ENCODE measurements at places on chromosomes 2 and 18. TPM values are rescaled to one million over a fixed set of nuclear protein-coding genes. Genes with fewer than 3 reads are reported as not detected.

Gene FN1
- total RNA-seq: 96.3 TPM

Gene ERMN
- not detected for total RNA-seq

Gene CCBE1
- 72.7 TPM for total RNA-seq

DNA sequence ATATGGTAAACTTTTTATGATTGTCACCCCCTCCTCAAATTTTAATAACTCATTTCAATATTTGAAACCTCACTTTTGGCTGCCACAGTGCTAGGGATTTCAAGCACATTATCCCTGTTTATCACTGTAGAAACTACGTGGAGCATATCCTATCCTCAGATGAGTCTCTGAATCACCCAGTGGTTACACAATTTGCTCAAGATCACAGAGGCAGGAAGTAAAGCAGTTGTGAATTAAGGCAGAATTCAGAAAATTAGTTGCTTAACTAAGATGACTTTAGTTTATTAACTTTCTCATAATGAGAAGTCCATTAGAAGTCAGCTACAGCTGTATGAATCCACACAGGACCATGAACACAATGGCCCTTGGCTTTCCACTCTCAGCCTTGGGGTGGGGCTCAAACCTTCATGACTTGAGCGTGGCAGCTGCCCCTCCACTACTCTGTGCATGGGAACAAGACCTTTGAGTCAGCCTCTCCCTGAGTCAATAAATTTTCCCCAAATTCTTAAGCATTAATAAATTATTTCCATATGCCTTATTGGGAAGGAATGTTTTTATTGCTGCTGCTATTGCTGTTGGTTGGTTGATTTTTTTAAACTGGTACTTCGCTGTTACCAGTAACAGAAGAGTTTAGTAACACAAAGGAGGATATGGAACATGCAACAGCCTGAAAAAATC, 369.0 kb downstream of the CBLN2 start:
- H3K4me1 ChIP-seq: no peaks in the 10 kb centered on the region
- no peak for DNase-seq
- H3K27ac ChIP-seq: no peak overlapping the region
- no peaks in the 10 kb centered on the region for H3K27me3 ChIP-seq
- no peaks in the 10 kb centered on the region for H3K36me3 ChIP-seq

GRCh38 chr2:71190656-71191569, 36.0 kb downstream of the PAIP2B start:
- no peak overlapping the region for H3K4me3 ChIP-seq
- H3K36me3 ChIP-seq: no peaks in the 10 kb centered on the region
- no peaks in the 10 kb centered on the region for H3K4me1 ChIP-seq

DNA sequence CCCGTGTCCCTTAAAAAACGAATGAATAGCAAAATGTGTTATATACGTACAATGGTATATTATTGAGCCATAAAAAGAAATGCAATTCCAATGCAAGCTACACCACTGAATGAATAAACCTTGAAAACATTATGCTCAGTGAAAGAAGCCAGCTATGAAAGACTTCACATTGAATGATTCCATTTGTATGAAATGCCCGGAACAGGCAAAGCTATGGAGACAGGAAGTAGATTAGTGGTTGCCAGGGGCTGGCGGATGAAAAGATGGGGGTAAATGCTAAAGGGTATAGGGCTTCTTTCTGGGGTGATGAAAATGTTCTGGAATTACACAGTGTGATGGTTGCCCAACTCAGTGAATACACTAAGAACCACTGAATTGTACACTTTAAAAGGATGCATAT, 113.3 kb downstream of the NOL10 start:
- H3K4me3 ChIP-seq: no peak overlapping the region
- H3K4me1 ChIP-seq: no peaks in the 10 kb centered on the region

DNA sequence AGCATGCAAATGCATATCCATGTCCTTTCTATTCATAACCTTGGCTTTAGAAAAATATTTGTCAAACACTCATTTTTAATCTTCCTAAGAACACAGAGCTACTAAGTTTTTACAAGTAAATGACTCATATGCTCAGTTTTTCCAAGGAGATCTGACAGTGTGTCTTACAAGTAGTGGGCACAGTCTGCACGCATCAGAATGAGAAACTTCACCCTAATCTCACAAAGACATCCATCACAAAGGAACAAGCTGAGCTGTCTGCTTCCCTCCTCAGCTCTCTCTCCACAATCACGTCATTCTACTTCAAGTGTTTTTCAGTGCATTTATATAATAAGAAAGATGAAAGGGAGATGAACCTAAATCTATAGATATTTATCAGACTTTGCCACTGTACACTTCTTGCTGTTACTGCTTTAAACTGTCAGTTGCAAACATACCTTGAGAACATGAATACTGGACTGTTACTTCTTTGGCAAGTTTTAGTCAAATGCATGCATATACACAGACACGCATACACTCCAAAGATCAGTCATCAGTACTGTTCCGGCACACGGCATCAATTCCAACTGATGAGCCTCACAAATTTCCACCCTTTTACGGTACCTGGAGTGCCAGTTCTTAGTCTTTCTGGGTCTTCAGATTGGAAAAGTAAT, 75.7 kb downstream of the RBMS1 start:
- H3K4me3 ChIP-seq: no peak overlapping the region
- H3K36me3 ChIP-seq: no peaks in the 10 kb centered on the region
- DNase-seq: no peak
- H3K27me3 ChIP-seq: no peaks in the 10 kb centered on the region
- H3K4me1 ChIP-seq: peaks cover 3% of the 10 kb centered on the region

DNA sequence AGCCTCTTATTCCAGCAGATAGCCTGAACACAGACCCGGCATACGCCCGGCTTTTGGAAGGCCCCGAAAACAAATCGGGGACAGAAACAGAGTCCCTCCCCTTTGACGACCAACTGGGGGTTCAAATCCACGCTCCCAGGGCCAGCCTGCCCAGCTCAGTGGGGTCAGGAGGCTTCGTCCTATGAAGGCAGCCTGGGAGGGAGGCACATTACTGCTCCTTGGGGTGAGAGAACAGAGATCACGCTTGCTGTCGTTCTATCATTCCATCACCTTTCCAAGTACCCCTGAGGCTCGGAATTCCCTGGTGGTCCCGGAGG, 208.8 kb upstream of the SALL3 start:
- H3K36me3 ChIP-seq: no peaks in the 10 kb centered on the region
- H3K4me3 ChIP-seq: no peak overlapping the region
- no peaks in the 10 kb centered on the region for H3K27me3 ChIP-seq
- H3K4me1 ChIP-seq: no peaks in the 10 kb centered on the region

DNA sequence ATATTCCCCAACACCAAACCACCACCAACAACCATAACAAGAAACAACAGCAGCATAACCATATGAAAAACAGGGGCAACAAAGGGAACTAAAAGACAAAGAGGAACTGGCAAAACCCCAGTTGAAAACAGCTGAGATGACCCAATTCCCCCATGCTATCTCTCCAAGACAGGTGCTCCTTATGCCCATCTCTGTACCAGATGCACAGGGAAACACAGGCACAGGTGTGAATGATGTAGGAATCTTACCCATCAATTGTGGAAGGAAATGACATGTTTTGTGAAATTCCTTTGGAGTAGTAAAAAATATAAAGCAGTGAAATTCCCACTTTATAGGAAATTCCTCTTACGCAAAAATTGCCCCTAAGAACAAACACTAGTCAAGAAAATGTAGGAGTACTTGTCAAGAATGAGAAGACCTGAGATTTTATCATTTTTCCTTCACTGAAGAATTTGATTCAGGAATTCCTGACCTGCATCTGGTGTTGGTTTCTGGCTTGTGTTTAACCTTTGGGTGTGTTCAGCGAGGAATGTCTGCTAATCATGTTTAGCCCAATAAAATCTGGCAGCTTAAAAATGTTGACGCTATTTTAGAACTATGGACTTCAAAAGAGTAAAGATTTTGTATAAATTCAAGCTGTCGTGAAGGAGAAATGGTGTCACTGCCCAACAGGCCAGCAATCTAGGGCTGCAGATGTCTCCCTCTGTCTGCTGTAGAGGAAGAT, 67.7 kb upstream of the ARHGAP28 start:
- H3K27me3 ChIP-seq: no peaks in the 10 kb centered on the region
- no peak overlapping the region for H3K27ac ChIP-seq
- H3K4me3 ChIP-seq: no peak overlapping the region
- no peaks in the 10 kb centered on the region for H3K4me1 ChIP-seq
- DNase-seq: no peak
- H3K36me3 ChIP-seq: no peaks in the 10 kb centered on the region

DNA sequence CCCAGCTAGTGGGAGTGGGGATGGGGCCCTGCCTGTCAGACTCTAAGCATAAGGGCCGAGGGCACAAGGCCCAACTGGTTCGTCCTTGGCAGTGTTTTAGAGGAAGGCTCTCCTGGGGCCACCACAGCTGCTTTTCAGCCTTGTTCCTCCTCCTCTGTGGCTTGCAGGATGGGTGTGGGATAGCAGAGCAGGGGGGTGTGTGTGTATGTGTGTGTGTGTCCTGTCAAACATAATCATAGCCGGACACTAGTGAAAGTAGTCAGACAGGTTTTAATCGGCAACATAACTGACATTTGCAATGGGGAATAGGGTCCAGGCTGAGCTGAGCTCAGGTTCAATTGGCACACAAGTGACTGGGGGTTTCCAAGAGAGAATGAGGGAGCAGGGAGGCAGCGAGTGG, 114.2 kb downstream of the SEPTIN10 start:
- no peak for DNase-seq
- no peak overlapping the region for H3K4me3 ChIP-seq
- H3K36me3 ChIP-seq: no peaks in the 10 kb centered on the region
- H3K27me3 ChIP-seq: no peaks in the 10 kb centered on the region
- peaks cover 3% of the 10 kb centered on the region for H3K4me1 ChIP-seq

DNA sequence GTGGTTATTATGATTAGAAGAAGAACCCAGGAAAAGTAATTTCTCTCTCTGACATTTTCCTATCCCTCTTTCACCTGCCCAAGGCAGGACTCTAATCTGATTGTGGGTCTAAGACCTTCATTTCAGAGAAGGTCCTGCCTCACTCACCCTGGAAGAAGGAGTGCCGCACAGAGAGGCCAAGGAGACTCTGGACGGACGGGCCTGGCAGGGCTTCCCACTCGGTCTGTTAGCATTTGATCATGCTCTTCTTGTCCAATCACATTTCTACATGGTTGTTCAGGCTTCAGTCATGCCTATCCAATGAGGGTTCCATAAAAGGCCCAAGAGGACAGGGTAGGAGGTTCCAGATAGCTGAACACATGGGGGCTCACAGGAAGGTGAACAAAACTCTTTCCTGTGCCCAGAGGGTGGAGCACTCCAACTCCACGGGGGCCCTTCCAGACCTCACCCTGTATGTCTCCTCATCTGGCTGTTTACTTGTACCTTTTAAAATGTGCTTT, 27.0 kb downstream of the ZNF892 start:
- H3K4me1 ChIP-seq: no peaks in the 10 kb centered on the region
- DNase-seq: no peak
- no peaks in the 10 kb centered on the region for H3K36me3 ChIP-seq
- H3K27ac ChIP-seq: no peak overlapping the region

- H3K4me1 ChIP-seq: peaks cover 2% of the 10 kb centered on the region
- no peaks in the 10 kb centered on the region for H3K27me3 ChIP-seq
- no peaks in the 10 kb centered on the region for H3K36me3 ChIP-seq
- no peak for DNase-seq
- H3K27ac ChIP-seq: peak overlapping the region; percentile 82
Observed at GRCh38 chr2:144330951-144331673, 188.8 kb downstream of the ZEB2 start.

DNA sequence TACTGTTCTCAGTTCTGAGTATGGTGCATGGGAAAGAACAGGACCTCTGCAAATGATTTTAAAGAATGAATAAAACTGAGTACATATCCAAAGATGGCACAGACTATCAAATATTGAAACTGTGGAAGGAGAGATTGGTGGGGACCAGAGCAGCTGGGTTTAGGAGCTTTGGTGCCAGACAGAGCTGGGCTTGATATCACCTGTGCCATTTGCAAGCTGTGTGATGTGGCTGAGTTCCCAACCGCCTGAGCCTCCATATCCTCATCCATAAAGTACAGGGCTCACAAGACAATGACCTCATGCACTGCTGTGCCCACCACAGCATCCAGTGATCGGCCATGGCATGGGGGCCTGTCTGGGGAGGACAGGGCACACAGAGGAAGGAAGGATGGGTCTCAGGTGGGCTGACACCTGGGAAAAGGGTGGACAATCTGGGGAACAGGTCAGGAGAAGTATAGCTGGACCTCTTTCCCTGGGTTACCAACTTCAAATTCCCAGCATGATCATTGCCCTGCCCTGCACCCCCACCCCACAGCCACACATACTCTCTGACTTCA, 83.9 kb upstream of the RAB6C start:
- H3K36me3 ChIP-seq: no peaks in the 10 kb centered on the region
- H3K4me3 ChIP-seq: no peak overlapping the region
- no peaks in the 10 kb centered on the region for H3K27me3 ChIP-seq
- H3K27ac ChIP-seq: no peak overlapping the region

- no peaks in the 10 kb centered on the region for H3K4me1 ChIP-seq
- H3K4me3 ChIP-seq: no peak overlapping the region
- no peak for DNase-seq
- no peak overlapping the region for H3K27ac ChIP-seq
- H3K36me3 ChIP-seq: no peaks in the 10 kb centered on the region
Observed at GRCh38 chr2:42457011-42457410, 36.8 kb downstream of the KCNG3 start.

DNA sequence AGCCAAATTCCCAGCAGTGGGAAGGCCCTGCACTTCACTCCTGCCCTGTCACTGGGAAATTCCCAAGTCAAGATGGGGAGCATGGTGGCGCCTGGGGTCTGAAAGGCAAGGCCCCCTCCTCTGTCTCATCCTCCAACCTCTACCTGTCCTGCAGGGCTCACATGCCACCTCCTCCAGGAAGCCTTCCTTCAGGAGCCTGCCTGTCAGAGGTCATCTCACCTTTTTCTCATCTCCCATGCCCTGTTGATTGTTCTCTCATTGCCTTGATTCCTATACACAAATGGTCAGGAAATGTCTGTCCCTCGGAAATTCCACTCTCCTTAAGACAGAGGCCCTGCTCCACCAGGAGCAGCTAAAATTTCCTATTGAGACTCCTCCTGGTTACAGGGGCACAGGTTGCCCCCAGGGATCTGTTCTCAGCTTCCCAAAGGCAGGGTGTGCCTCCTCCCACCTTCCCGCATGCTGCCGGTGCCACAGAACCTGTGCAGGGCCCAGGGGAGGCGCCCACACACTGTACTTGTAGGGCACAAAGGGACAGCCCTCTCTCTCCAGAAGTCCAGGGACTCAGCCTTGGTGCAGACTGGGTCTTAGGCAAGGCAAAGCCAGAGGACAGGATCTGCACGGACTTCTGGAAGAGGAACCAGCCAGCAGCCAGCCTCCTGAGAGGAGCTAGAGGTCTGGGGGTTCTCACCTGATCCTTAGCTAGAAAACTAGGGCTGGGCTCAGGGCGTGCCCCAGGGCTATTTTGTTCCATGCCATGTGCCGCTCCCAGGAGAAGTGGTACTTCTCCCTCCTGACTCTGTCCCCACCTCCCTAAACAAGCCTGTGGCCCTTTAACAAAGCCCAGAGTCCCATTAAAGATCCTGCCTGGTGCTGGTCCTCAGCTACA, 12.9 kb downstream of the HES6 start:
- H3K27ac ChIP-seq: no peak overlapping the region
- H3K4me1 ChIP-seq: peaks cover 3% of the 10 kb centered on the region
- H3K4me3 ChIP-seq: no peak overlapping the region

GRCh38 chr18:598124-598589, 1.4 kb downstream of the CLUL1 start:
- no peaks in the 10 kb centered on the region for H3K4me1 ChIP-seq
- no peak for DNase-seq
- H3K27ac ChIP-seq: no peak overlapping the region
- H3K36me3 ChIP-seq: no peaks in the 10 kb centered on the region
